ENCODE measurements at places on chromosomes 2 and 18. TPM values are rescaled to one million over a fixed set of nuclear protein-coding genes. Genes with fewer than 3 reads are reported as not detected.

Gene IL37
- not detected for polyA plus RNA-seq

Gene SCN3A
- polyA plus RNA-seq, result 0.10 TPM

Gene MGAT4A
- 16.6 TPM for polyA plus RNA-seq

Gene NT5DC4
- 0.03 TPM for polyA plus RNA-seq

Gene NAT8
- not detected for polyA plus RNA-seq

Gene SOWAHC
- 1.8 TPM for polyA plus RNA-seq

Gene LRRC30
- polyA plus RNA-seq, result not detected

Gene HMSD
- 0.07 TPM for polyA plus RNA-seq

Gene OR6B2
- not detected for polyA plus RNA-seq

Gene MEIS1
- polyA plus RNA-seq, result 27.3 TPM

Gene LHCGR
- polyA plus RNA-seq, result 0.22 TPM

Gene FLACC1
- polyA plus RNA-seq, result 0.67 TPM

Gene ZNF385B
- 0.74 TPM for polyA plus RNA-seq

Gene NT5C1B
- polyA plus RNA-seq, result not detected

Gene GPR55
- 0.05 TPM for polyA plus RNA-seq

Gene ARHGEF33
- 0.14 TPM for polyA plus RNA-seq

Gene CYB5A
- polyA plus RNA-seq, result 389 TPM

Gene ADGRF3
- polyA plus RNA-seq, result not detected

Gene PAX8
- 0.07 TPM for polyA plus RNA-seq

Gene POTEI
- not detected for polyA plus RNA-seq

Gene MFSD2B
- not detected for polyA plus RNA-seq

Gene DIPK1C
- 0.34 TPM for polyA plus RNA-seq

Gene WBP1
- 78.1 TPM for polyA plus RNA-seq

Gene SCYGR4
- 0.22 TPM for polyA plus RNA-seq

Gene LONRF2
- polyA plus RNA-seq, result 1.7 TPM

Gene C2orf81
- 0.43 TPM for polyA plus RNA-seq

Gene LRRTM4
- not detected for polyA plus RNA-seq

Gene UGT1A8
- polyA plus RNA-seq, result not detected

Gene OSR1
- 24.6 TPM for polyA plus RNA-seq

Gene CPO
- 1.1 TPM for polyA plus RNA-seq

Gene RBM44
- polyA plus RNA-seq, result 0.12 TPM

Gene PLCL1
- polyA plus RNA-seq, result 2.0 TPM

Gene HOXD9
- 0.36 TPM for polyA plus RNA-seq

Gene CCNT2
- polyA plus RNA-seq, result 8.9 TPM
